ENCODE measurements at places on chromosomes 3 and 15.

GRCh38 chr3:128091586-128091985 is 32.0 kb downstream of the RUVBL1 start:
- DNase-seq, result no peak

DNA sequence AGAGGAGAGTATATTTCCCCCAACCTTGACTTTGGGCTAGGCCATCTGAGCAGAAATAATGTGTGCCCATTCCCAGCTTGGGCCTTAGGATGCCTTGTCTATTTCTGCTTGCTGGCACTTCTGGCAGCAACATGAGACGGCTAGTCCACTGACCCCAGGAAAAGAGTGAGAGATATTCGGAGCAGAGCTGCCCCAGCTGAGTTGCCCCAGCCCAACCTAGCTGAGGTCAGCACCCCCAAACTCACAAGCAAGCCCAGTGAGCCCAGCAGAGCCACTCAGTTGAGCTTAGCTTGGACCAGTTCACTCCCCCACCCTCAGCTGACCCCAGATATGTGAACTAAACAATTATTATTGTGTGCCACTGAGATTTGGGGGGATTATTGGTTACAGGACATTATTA is 20.2 kb downstream of the ITGA11 start:
- DNase-seq, result no peak

- DNase-seq, result peak; percentile 52
These were observed 50.8 kb downstream of the CCDC191 start for GRCh38 chr3:114005481-114005880.

- no peak for DNase-seq
These were observed 81.4 kb downstream of the TM4SF4 start for GRCh38 chr3:149555927-149556326.

DNA sequence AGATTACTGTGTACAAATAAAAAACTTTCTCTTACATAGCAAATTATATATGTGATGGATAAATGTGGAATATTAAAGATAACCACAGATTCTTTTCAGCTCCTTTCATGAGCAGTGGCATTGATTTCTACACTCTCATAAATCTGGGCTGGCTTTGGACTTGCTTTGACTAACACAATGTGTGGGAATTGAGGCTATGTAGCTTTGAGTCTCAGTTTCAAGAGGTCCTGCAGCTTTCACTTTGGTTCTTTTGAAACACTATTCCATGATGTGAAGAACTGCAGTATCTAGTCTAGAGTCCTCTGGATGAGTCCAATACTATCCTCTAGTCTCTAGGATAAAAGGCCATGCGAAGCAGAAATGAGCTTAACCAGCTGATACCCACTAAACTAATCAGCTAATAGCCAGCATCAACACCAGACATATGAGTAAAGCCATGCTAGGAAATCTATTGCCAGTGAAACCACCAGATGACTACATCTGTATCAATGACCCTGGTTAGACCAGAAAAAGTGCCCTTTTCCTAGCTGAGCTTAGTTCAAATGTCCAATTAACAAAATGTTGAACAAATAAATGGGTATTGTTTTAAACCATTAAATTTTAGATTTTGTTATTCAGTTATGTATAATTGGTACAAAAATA is 274.9 kb upstream of the ZPLD1 start:
- DNase-seq, result no peak

Data from activated B cell treated with CpG ODN at 0.5 μM for 24 hours (primary cell).